IMR-90 (cell line): ENCODE measurements at places on chromosomes 5 and 9.
A peak's percentile ranks its signal among the peaks of the same experiment; 100 is the strongest.

- DNase-seq, result no peak
Measured at GRCh38 chr9:10260501-10260900, 352.3 kb downstream of the PTPRD start.

DNA sequence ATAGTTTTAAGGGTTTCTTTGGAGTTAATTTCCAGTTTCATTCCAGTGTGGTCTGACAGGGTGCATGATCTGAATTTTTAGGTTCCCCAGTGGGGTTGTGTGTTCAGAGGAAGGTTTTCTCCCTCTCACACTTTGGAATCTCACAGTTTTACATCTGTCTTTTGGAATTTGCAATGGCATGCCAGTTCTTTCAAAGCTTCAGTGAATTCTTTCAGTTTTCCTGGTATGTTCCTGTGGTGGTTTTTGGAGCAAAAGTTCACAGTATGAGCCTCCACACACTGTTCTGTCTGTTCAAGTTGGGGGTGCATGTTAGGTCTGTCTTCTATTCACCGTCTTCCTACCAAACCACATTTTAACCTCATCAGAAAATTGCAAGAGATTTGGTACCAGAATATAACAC lies 624.2 kb downstream of the KCTD16 start:
- DNase-seq, result peak; percentile 0

DNA sequence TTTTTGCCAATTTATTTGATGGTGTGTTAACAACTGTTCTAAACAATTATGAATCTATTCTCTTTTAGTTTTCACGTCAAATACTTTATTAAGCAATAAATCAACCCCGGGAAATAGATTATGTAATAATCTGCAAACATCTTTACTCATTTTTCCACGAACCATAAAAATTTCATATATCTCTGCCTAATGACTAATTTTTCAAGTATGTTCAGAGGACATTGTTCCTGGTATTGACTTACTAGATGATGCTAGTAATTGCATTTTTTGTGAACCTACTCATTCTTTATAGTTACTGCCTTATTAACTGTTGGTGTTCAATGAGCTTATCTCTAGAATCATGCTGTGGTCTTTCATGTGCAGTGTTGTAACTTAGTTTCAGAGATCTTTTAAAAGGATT lies 41.0 kb upstream of the FBN2 start:
- peak; percentile 78 for DNase-seq

DNA sequence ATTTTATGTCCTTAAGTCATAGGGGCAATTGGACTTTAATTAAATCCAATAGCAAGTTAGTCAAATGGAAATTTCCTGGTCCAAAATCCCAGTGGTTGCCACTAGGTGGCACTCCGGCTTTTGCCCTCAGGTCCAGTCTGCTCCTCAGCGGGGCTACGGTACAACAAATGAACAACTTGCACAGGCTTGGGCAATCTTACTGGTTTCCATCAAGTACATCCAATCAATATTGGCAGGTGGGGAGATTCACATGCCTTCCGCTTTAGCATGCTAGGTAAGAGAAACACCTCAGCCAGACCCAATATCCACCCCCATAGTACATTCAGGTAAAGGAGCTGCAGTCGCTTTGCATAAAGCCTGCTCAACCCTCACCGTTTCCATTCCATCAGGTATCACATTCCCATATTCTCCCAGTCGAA lies 6.3 kb upstream of the MXD3 start:
- peak; percentile 80 for DNase-seq

DNA sequence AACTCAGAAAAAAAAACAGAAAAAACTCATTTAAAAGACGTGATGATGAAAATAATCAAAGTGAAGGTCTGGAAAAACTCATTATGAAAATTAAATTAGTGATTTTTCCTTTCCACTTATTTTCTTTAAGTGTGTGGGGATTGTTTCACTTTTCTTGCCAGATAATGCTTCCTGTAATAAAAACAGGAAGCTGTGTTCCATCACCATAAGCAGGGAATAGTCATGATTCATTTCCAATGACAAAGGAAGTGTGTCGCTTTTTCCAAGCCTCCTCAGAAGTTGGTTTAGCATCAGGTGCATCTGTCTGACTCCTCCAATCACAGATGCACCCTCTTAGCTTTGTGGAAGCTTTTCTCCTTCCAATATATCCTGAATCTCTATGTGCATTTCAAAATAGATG lies 2068.7 kb downstream of the MAT2B start:
- DNase-seq, result no peak

DNA sequence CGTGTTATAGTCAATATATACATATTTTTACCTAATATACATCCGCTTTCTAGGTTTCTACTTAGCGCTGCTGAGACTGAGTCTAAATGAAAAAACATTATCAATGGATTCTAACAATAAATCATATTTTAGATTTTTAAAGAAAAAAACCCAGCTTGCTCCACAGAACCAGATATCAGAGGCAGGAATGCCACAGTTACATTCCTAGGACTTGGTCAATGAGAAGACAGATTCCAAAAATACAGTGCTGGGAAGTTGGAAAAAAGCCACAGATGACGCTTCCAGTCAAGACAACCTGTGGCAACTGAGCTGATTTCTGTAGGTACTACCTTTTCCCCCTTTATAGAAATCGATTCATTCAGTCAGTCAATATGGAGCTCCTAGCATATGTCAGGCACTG lies 577 bp upstream of the CCDC112 start:
- no peak for DNase-seq

- no peak for DNase-seq
Measured at GRCh38 chr5:74586856-74587255, 53.7 kb downstream of the ENC1 start.

GRCh38 chr5:133782736-133783135 lies 170.4 kb upstream of the FSTL4 start:
- DNase-seq, result no peak

DNA sequence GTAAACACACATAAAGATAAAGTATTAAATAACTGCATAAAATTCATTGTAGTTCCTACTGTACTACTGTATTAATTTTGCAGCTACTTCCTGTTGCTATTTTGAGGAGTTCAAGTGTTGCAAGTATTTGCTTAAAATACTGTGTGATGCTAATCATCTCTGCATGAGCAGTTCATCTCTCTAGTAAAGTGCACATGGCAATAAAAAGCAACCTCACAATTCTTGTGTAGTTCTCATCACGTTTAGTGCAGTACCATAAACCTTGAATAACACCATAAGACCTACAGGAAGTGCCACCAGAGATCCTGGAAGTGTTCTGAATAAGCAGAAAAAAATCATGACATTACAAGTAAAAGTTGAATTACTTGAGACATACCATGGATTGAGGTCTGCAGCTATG lies 34.6 kb downstream of the CPLANE1 start:
- no peak for DNase-seq

GRCh38 chr5:15554542-15554941 lies 54.6 kb downstream of the FBXL7 start:
- DNase-seq, result no peak

GRCh38 chr5:125043781-125044391 lies 297.4 kb upstream of the ZNF608 start:
- peak; percentile 56 for DNase-seq

DNA sequence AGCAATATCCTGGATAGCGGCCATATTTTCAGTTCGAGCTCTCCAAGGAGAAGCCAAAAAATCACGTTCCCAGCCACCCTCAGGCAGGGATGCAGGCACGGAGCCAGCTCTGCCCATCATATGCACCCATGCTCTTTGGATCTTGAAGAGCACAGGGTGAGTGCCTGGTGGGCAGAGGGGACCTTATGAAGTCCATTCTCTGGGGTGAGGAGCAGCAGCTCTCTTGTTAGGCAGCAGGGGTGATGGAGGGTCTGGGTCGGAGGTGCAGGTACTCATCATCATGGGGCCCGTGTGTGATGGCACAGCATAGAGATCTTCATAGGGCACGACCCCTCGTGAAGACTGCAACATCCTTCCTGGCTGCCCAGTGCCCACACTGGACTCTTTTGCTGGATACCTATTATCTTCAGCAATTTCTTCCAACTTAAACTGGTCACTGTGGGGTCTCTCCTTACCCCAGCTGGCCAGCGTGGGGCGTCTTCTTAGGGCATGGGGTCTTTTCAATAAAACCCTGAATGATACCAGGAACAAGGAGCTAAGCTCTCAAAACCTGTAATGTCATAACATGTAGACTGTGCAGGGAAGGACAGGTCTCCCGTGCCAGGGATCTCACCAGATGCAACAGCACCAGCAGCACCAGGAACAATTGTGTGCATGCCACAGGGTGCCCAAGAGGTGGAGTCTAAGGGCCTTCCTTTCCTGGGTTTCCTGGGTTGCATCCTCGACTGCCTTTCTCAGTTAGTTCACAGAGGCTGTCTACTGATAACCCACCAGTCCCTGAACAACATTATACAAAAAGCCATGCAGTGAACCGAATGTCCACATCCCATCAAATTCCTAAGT lies 165.0 kb downstream of the TENT4A start:
- no peak for DNase-seq

GRCh38 chr5:16540421-16540820 lies 74.8 kb upstream of the ZNF622 start:
- DNase-seq, result peak; percentile 79

- DNase-seq, result no peak
Measured at GRCh38 chr5:173627860-173628392, 11.5 kb upstream of the BOD1 start.

DNA sequence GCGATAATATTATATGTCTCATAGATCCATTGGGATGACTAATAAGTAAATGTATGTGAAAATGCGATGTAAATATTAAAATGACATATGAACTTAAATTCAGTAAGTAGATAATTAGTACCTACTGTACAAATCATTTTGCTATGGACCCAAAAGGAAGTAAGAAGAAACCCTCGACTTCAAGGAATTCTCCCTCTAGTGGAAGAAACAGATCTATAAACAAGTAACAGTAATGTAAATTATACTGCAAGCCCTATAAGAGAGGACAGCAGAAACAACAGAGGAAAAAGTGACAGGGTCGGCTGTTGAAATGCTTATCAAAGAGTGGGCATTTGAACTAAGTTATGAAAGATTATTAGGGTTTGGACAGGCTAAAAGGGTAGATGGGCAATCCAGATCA lies 320.3 kb downstream of the DMAC1 start:
- DNase-seq, result peak; percentile 13

DNA sequence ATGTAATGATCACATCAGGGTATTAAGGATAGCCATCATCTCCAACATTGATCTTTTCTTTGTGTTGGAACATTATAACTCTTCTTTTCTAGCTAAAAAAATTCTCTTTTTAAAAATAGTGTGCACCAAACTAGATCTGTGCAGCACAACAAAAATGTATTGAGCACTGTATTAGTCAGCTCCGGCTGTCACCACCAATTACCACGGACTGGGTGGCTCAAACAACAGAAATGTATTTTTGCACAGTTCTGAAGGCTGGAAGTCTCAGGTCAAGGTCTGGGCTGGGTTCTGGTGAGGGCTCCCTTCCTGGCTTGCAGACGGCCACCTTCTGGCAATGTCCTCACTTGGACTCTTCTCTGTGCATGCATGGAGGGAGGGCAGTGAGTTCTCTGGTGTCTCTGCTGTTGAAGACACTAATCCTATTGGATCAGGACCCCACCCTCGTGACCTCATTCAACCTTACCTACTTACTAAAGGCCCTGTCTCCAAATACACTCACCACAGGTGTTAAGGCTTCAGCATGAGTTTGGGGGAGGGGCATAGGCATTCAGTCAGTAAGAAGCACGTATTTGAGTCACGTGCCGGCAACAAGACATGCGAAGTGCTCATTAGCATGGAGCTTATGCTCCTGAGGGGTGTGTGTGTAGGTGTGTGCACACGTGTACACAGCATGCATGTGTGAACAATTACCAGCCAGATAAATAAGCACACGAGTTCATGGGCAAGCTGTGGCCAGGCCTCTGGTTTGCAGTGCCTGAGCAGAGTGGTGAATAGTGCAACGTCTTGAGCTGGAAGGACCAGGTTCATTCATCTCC lies 89.4 kb upstream of the SH3PXD2B start:
- no peak for DNase-seq

- DNase-seq, result peak; percentile 18
Measured at GRCh38 chr5:55911784-55912653, 60.9 kb downstream of the IL31RA start.

GRCh38 chr9:122115176-122116035 lies 22.3 kb upstream of the TTLL11 start:
- no peak for DNase-seq

GRCh38 chr9:9614607-9615006 lies 998.2 kb downstream of the PTPRD start:
- no peak for DNase-seq

DNA sequence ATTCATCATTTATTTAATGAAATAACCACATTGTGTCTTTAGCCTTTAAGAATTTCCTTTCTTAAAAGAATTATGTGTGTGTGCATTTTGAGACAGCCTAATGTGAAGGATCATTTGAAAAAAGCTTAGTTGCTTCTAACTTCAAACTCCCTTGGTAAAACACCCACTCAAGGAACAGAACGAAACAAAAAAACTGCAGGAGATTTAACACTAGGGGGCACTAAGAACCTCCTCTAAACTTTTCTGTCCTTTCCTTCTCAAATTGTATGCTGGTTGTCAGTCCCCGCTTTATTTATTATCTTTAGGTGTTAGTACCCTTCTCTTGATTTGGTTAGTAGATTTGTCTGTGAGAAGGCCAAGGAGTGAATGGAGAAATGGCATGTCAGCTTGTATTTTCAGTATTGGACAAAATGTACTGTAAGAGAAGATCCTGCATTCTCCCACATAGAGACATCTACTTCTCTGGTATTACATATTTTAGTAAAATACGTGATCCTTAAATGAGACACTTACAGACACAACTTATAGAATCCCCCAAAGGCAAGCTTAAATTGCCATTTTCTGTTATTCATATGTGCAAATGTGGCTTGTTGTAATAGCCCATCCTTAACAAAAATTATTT lies 229.7 kb downstream of the MRPS30 start:
- DNase-seq, result peak; percentile 0

DNA sequence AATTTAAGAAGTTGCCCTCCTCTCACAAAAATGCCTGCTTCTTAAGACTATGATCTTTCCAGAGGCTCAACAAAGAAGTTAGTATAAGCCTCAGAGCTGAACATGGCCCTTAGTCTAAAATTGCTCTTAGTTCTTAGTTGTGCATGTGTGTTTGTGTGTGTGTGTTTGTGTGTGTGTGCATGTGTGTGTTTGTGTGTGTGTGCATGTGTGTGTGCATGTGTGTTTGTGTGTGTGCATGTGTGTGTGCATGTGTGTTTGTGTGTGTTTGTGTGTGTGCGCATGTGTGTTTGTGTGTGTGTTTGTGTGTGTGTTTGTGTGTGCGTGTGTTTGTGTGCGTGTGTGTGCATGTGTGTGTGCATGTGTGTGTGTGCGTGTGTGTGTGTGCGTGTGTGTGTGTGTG lies 15.8 kb downstream of the IL31RA start:
- no peak for DNase-seq
